ENCODE measurements at places on chromosomes 2 and 18. TPM values are rescaled to one million over a fixed set of nuclear protein-coding genes. Genes with fewer than 3 reads are reported as not detected.

- DNase-seq: no peak
Observed at GRCh38 chr2:212109792-212110680, 428.6 kb downstream of the ERBB4 start.

Gene R3HDM1
- 24.1 TPM for total RNA-seq

Gene ABCG5
- not detected for total RNA-seq

Gene VWC2L
- not detected for total RNA-seq

Gene EPB41L3
- 116 TPM for total RNA-seq
